ENCODE measurements at places on chromosomes 3 and 15.
A peak's percentile ranks its signal among the peaks of the same experiment; 100 is the strongest.

DNA sequence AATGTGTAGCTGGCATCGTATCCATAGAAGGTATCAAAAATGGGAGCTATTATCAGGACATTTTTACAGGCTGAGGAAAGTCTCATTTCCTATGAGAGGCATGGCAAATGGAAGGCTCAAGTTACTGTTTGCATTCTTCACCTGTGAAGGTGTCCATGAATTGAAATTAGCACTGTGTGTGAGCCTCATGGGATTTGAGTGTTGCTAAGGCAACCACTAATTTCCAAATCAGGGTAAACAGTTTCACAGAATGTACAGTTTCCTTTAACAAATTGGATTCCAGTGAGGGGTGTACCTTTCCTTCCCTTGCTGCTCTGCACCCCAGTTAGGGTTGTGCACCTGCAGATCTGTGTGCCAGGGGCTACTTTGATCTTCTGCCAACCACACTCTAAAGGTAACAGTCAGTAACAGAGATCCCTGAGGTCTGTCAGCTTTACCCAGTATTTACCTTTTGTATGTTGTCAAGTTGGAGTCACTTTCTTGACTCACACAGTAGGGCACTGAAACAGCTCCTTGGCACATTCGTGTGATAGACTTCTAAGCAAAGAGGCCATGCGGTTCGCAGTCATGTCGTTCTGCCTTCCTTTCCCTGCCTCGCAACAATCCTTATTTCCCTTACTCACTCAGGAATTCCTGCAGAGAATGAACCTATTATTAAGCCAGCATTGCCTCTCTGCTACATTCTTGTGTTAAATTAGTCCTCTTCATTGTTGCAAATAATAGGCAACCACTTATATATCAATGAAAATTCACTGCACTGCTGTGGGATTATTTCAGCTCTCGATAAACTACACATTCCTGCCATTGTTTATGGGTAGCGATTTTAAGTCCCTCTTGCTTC, 129.8 kb upstream of the GBE1 start:
- no peak for DNase-seq

GRCh38 chr3:150329408-150329807, 78.7 kb upstream of the TSC22D2 start:
- DNase-seq = no peak

- DNase-seq = no peak
Measured at GRCh38 chr3:30749230-30749629, 142.8 kb downstream of the TGFBR2 start.

GRCh38 chr3:23390446-23390845, 187.3 kb downstream of the UBE2E2 start:
- peak; percentile 15 for DNase-seq

DNA sequence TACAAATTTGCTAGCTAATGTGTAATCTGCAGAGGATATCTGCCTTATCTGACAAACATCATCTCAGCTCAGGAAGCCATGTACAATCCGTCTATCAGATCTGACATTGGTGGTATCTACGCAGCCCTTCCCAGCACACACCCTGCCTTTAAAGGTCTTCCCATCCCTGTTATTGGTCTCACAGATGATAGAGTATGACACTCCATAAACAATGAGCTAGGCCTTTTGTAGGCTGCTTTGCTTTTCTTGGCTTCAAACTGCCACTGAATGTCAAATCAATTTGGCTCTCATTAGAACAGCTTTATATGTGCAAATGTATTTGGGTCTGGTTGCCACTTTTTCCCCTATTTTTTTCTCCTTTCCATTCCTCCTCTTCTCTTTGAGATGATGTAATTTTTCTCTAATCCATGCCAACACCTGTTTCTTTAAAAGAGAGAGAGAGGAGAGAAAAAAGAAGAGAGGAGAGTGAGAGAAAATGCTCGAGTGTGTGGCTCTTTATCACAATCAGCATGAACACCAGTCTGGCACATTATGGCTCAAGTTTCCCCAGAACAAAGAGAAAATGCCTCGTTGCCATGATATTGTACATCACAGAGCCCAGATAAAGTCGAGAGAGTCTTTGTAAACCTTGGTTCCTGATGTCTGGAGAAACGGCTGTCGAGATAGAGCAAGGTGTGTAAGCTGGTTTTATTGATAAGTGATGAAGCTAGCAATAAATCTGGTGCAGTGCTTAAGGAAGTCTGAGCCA, 80.8 kb upstream of the DPH6 start:
- no peak for DNase-seq

DNA sequence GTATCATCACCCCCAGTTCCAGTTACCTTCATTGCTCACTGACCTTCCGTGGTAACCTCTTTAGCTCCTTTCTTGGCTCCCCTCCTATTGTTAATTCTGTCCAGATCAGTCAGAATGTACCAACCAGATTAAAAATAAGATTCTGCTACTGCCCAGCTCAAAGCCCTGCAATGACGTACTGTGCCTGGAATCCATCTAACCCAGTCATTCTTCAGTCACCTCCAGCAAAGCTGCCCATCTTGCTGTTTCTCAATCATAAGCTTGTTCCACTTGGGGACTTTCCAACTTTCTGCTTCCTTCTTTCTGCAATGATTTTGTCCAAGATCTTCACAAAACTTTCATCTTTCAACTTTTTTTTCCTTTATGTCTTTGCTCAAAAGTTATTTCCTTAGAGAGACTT, 512.0 kb upstream of the ZNF385D start:
- no peak for DNase-seq

DNA sequence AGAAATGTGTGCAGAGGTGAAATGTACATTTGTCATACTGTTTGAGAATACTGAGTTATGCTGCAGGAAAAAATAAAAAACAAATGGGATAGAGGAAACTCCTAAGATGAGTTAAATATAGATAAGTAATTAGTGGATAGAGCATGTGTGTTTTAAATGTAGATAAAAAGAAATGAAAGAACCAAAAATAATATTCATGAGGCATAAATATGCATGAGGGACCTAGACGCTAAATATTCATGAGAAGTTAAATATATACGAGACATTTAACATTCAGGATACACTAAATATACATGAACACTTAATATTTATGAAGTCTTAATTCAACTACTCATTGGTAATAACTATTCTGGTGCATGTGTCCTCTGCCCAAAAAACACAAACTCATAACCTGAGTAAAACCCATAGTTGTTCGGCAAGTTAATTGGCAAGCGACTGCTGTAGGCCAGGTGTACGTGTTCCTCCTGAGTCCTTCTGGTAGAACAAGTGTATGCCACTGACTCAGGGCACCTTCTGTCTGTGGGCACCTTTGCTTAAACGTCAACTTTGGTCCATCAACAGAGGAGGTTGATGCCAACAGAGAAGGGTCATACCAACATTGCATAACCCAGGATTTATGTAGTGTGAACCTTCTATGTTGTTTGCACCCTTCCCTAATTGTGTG, 24.5 kb upstream of the DENND6A start:
- DNase-seq = no peak

- peak; percentile 93 for DNase-seq
Measured at GRCh38 chr3:8307545-8308110, 194.0 kb upstream of the LMCD1 start.

- DNase-seq = no peak
Measured at GRCh38 chr3:61015408-61015807, 235.8 kb downstream of the FHIT start.

DNA sequence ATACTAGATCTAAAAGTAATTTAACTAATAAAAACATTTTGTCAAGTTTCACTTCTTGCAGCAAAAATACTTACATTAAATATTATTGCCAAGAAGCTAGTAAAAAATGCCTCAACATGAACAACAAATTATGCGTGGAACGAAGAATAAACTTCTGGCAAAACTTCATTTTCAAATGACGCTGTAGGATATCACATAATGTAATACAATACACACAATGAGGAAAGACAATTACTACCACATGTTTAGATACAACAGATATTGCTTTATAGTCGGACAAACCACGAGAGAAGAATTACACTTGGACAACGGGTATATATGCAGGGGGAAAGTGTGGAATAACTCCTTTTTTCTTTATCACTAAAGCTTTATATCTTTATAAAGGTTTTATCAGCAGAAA, 21.6 kb downstream of the P3H2 start:
- DNase-seq = no peak

DNA sequence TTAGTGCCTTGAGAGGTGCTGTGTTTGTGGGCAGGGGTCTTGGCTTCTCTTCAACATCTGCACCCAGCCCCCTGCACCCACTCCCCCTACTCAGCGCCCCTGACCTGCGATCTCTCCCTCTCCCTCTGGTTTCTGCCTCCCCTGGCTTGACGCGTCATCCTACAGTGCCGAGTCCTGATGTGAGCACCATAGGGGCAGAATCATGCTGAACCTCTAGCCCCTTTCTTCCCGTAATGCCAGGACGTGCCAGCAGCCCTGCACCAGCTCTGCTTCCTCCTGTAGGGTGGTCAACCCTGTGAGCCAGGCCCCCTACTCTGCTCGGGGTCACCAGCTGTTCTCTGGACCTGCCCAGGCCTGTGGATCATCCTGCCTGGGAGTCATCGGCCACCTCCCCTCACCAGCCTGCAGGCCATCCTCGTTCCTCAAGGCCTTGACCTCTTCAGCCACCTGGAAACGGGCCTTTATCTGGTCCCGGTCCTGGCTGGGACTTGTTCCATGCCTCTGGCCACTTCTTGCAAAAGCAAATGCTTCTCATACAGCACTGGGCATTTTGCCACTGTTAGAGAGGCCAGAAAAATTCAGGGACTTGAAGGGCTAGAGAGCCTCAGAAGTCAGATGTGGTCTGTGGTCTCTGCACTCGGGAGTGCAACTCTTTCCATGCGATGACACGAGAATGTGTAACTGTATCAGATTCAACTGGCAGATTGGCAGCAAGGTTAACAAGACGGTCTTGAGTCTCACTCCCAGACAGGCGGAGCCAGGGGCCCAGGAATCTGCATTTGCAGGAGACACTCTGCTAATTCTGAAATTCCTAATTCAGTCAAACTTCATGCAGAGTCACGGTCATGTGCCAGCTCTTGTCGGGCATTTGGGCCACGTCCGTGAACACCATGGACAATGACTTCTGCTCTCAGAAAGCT, 16.7 kb upstream of the KLF15 start:
- no peak for DNase-seq

DNA sequence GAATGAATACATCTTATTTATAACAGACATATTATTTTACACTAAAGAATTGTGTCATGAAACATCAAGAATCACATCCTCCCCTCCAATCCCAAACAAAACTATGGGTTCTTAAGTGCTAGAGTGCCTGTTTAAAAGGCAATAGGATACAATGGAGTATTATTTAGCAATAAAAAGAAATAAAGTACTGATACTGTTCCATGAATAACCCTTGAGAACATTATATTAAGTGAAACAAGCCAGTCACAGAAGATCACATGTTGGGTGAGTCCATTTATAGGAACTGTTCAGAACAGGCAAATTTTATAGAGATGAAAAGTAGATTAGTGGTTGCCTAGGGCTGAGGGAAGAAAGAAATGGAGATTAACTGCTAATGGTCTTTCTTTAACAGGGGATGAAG, 86.5 kb downstream of the ANKRD28 start:
- no peak for DNase-seq

All from NCI-H2029 treated with DMSO at 0.1 percent for 48 hours (cell line).